Small intestine (tissue), 16 donors: ENCODE measurements at places on chromosomes 2 and 18. TPM values are rescaled to one million over a fixed set of nuclear protein-coding genes. Genes with fewer than 3 reads are reported as not detected.

The CTDP1 gene
- 12.4 TPM for polyA plus RNA-seq

- no peak for DNase-seq
Observed at GRCh38 chr2:20429528-20429927, 17.3 kb upstream of the RHOB start.

DNA sequence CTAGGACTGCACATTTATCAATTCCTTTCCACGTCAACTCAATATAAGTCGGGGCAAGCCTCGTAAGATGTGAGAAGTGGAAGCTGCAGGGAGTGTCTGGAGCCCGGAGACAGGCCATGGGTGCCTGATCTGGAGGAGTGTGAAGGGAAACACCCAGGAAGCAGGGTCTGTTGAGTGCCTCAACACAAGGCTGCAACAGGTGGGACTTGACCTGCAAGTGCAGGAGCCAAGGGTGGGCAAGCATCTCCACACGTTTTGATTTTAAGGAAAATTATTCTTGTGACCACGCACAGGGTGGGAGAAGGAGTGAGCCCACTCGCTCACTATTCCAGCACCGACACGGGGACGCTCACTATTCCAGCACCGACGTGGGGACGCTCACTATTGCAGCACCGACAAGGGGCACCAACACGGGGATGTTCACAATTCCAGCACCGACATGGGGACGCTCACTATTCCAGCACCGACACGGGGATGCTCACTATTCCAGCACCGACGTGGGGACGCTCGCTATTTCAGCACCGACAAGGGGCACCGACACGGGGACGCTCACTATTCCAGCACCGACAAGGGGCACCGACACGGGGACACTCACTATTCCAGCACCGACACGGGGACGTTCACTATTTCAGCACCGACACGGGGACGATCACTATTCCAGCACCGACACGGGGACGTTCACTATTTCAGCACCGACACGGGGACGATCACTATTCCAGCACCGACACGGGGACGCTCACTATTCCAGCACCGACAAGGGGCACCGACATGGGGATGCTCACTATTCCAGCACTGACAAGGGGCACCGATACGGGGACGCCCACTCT, 197.3 kb downstream of the EIPR1 start:
- DNase-seq = no peak

The CRYGC gene
- polyA plus RNA-seq = not detected

The ANTXR1 gene
- 13.0 TPM for polyA plus RNA-seq

The ORMDL1 gene
- polyA plus RNA-seq = 44.8 TPM

GRCh38 chr2:53028746-53029423, 738.7 kb upstream of the CHAC2 start:
- no peak for DNase-seq

GRCh38 chr2:71930049-71930681, 217.5 kb downstream of the CYP26B1 start:
- DNase-seq = no peak

DNA sequence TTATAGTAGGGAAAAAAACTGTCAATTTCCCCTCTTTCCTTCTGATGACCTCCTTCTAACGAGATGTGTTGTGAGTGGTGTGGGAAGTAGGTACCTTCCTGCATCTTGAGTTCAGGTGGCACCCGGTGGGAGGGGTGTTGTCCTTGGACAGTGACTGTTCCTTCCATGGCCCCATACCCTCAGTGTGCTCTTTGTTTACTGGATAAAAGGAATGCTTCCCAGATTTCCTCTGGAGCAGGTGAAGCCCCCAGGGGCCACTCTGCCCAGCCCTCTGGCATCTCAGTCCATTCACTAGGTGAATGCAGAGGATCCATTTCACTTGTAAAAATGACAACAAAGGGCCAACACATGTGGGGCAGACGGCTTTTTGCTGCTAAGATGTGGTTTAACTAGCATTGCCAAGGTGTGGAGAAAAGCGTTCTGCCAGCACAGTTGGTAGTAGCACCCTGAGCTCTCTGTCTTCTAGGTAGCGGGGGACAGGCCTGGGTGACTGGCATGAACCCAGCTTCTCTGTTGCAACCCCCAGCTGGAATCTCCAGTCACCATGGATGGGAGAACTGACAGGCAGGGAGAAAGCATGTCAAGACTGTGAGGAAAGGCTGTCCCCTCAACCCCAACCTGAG, 6.9 kb downstream of the GDF7 start:
- no peak for DNase-seq

- DNase-seq = no peak
Observed at GRCh38 chr2:121613152-121613551, 36.1 kb downstream of the CLASP1 start.

DNA sequence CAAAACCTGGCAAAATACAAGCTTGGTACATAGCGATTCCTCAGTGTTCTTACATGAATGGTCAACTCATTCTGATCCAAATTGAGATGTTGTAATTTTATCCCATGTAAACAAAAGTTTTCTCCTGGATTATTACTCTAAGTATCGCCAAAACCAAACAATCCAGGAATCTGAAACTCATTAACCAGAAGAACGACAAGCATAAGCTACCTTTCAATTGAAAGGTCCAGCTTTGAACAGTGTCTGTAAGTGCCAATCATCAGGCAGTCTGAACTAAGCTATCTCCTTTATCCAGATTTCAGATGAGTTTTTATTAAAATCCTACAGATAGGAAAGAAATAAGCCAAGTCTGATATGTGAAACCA, 2.4 kb downstream of the MEX3C start:
- no peak for DNase-seq

- peak; percentile 33 for DNase-seq
Observed at GRCh38 chr2:48601349-48601748, 16.3 kb upstream of the GTF2A1L start.

The MAL gene
- 0.15 TPM for polyA plus RNA-seq
